ENCODE measurements at places on chromosomes 6 and 20.

DNA sequence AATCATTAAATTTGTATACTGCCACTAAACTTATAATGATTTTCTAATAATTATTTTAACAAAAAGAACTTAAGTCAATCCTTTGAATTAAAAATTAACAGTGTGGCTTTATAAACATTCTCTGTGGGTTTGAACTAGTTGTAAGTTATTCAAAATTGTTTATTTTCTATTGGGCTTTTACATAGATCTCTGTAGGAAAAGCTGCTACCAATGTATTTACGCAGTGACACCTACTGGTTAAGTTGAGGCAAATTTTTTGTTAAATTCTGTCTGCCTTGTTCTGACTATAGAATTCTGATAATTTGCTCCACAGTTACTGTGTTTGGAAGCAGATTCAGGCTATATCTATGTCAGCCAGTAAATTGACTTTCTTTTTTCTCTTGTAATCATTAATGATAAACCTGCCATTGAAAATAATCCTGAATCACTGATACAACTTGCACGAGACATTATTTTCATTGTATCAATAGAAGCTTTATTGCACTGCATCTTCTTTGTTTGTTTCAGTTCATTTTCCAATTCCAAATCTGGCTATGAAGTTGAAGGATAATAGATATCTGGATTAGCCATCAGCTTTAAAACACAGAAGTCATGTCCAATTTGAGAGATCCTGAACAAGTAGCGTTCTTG, 66.0 kb upstream of the UTRN start:
- peak; percentile 72 for DNase-seq

- DNase-seq = peak; percentile 60
Observed at GRCh38 chr6:159456349-159456748, 236.7 kb downstream of the SOD2 start.

- peak; percentile 82 for DNase-seq
Observed at GRCh38 chr6:132512638-132513632, at the start of gene STX7. Gene STX7, minus strand, starts transcription at chr6:132513116. Its CDS starts 9,586 bp downstream, at chr6:132503530.

- DNase-seq = no peak
Observed at GRCh38 chr6:41445261-41445660, 100.9 kb upstream of the FOXP4 start.

- no peak for DNase-seq
Observed at GRCh38 chr6:39891976-39892375, 42.3 kb downstream of the MOCS1 start.

DNA sequence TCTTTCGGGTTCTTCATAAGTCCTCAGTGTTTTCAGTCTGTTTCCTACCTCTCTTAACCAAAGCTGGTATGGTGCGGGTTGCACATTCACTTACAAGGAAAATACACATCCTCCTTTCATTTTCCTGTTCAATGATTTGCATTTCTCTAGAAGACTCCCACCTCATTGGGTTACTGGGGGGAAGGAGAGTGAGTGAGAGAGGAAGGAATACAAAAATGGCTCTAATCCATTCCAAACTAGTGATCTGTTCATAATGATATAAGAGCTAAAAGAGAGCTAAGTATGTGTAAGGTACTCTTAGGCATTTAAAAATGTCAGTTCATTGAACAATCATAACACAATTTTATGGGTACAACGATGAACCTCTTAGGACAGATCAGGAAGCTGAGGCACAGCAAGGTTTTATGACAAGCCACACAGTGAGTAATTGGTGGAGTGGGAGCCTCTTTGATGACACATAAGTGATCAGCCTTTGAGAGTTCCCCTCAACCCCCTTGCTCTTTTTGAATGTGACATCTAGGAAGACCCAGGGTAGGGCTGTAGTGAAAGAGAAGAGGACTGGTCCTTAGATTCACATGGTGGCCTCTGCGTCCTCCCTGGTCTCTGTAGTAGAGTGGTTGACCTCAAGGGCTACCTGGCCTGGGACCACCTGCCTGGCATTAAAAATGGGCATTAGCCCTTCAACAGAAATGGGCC, 328.4 kb upstream of the SOX4 start:
- no peak for DNase-seq

DNA sequence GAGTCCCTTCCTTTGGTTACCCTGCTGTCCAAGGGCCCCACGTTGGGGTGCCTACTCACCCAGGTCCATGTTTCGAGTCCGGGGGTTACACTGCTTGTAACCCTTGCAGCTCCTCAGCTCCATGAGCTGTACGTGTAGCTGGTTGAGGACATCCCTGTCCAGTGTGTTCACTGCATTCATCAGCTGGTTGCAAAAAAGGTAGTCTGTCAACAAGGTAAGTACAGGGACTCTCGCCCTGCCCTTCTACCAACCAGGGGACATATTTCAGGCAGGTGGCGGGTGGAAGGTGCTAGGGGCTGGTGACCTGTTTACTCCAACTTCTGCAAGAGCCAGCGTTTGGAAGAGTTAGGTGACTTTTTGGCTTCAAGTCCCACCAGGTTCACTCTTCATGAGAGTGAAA, 123.6 kb downstream of the SULF2 start:
- no peak for DNase-seq

DNA sequence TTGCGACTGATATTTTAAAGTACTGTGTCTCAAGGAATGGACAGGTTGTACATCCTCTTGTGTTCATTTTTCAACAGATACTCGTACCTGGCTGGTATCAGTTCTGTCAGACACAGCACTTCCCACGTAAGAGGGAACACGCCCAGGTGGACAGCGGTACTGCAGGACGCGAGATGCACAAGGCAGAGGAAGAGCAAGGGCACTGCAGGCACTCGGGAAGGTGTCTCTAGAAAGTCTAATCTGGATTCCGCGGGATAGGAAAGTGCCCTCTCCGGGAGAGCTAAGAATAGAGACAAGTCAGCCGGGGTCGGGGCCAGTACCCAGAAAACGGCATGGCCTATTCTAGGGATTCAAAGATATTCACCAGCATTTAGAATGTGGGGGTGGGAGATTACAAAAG, 94.2 kb upstream of the MBOAT1 start:
- no peak for DNase-seq

- no peak for DNase-seq
Observed at GRCh38 chr6:46925563-46926253, 4.0 kb upstream of the ADGRF5 start.

DNA sequence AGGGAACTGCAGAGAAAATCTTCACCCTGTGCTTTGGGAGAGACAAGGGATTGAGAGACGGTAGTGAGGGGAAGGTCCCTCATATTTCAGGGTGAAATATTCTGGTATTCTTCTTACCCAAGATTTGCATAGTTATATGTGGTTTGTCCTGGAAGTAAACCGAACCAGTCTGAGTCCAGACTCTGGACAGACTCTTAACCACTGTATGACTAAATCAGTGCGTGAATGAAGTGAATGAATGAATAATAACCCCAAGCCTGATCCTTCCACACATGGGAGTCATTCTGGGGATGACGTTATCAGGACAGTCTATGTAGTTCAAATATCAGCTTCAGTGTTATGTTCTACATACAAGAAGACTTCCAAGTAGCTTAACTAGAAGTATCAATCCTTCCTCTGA, 690.7 kb downstream of the KIF16B start:
- no peak for DNase-seq

DNA sequence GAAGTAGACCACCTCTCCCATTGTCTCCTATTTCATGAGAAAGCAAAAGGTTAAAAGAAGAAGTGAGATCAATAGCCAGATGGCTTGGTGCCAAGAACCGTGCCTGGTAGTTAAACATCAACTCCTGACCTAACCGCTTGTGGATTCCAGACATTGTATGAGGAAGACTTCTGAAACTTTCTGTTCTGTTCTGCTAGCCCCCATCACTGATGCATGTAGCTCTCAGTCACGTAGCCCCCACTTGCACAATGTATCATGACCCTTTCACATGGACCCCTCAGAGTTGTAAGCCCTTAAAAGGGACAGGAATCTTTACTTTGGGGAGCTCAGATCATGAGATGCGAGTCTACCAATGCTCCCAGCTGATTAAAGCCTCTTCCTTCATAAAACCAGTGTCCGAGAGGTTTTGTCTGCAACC, 301.2 kb downstream of the RNGTT start:
- peak; percentile 88 for DNase-seq

Measured in MV-4-11 (cell line).